ENCODE measurements at places on chromosomes 3 and 15.

DNA sequence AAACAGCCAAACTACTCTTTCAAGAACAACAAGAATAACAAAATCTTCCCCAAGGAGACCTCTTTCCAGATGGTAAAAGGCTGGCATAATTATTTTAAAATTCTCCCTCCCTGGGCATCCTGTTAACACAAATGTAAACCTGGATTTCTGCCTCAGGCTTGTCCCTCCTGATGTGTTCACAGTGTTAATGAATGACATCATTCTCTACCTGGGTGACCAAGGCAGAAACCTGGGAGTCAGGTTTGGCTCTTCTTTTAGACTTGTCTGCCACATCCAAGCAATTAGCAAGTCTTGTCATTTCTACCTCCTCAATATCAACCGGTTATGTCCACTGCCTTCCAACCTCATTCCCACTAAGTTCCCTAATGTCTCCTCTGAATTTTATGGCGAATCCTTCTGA, 368.7 kb upstream of the TBL1XR1 start:
- no peak for DNase-seq

DNA sequence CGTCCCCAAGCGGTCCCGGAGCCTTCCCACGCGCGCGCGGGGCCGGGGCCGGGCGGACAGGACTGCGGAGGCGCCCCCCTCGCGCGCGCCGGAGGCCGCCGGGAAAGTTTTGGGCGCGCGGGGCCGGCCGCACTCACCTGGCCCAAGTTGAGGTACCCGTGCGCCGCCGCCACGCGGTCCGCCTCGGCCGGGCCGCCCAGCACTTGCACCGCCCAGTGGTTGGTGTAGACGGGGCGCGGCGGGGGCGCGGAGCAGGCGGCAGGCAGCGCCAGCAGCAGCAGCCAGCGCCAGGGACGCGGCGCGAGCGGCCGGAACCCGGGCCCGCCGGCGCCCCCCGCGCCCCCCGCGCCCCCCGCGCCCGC, 289 bp downstream of the PCSK6 start:
- no peak for DNase-seq

DNA sequence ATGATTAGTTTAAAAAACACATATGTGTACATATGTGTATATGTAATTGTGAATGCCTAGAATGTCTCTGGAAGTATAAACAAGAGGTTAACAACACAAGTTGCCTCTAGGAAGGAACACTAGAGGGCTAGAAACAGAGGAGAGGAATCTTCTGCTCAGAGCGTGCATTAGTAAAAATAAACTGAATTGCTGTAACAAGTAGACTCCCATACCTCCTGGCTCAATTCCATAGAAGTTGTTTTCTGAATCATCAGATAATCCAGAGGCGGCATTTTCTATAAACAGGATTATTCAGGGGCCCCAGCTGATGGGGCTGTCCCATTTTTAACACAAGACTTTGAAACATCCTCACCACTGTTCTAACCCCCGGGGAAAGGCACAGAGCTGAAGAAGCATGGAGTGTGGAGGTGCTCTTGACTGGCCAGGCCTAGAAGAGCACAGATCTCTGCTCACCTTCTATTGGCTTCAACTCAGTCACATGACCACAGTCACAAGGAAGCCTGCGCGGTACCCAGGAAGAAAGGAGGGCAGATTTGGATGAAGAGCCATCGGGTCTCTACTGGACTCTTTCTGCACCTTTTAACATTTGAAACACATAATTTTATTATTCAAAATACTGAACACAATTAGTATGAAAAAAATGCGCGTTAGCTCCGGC, 145.7 kb downstream of the TLE3 start:
- DNase-seq: no peak

DNA sequence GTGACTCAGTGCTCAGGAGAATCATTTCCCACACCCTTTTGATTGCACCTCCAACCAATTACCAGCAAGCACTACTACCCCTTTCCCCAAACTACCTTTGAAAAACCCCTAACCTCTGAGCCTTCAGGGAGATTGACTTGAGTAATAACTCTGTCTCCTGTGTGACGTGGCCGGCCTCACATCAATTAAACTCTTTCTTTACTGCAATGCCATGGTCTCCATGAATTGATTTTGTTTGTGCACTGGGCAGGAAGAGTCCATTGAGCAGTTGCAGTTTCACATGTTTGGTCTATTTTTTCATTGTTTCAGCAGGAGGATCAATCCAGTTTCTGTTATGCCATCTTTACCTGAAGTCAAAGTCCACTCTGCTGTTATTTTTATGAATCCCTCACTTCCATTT, 32.4 kb downstream of the SCN11A start:
- DNase-seq: no peak

DNA sequence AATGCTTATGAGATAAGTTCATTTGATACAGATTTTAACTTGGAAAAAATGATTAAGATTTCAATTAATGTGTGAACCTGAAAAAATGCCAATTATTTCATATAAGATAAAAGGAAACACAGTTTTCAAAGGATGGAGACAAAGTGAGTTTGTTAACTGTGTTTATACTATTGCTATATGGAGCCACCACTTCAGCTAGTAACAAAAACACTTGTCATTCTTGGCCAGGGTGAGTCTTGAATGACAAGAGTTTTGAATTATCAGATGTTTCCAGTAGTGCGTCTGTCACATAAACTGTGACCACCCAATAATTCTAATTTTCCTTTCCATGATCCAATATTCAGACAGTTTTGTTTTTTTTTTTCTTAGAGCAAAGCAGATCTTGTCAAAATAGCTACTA, 78.0 kb upstream of the GADL1 start:
- DNase-seq: no peak

GRCh38 chr3:126109880-126110235, 25.9 kb upstream of the SLC41A3 start:
- no peak for DNase-seq

DNA sequence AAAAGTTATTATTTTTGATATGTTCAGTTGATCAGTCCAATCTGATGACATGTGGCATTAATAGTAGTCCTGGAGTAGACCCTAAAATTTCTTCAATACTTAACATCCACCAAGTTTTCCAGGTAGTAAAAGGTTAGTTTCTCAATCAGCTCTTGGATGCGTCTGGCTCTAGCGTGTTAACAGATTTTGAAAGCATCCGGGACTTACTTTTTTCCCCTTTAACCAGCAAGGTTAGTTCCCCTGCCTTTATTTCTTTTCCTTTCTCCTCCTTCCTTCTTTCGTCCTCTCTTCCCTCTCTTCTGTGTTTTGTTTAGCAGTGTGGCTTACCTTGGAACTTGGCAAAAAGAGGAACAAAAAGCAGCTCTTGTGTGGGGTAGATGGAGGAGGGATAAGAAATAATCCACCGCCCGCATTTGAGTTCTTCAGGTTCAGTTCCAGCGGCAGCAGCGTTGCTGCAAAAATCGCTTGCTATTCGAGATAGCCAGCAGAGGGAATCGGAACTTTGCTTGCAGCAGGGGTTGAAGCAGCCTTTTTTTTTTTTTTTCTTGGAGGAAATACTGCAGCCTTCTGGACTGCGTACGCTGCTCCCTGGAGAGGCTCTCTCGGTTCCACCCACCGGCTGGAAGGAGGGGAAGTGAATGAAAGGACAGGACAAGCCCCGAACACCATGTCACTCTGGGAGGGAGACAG, at the start of gene RBMS3:
Gene RBMS3 (plus strand): TSS at position 668 of the 690 bp plus-strand sequence.
- no peak for DNase-seq

DNA sequence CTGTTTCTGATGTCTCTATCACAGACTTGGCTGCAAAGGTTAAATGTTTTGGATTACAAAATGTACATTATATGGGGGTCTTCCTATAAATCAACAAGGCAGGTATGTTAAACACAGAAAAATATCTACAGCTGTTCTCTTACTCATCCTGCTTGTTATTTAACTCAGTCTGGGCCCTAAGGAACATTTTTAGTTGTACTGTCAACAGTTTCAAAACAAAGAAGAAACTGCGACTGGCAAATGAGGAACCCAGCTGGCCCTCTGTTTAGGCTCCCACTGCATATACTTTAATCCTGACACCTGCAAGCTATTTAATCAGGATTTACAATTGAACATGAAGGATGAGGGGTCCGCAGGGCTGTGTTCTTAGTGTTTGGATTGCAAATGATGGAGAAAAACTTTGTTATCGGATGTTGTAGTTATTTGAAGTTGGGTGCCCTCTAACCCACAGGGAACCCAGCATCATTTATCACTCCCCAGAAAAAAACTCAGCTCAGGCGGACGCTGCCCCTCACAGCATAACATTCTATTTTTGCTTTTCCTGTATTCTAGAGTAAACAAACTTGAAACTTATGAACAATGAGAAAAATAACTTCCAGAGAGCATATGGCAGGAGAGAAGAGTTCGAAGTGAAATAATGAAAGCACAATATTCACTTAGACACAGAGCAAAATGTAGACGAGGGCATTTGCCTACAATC, 91.2 kb downstream of the POLR2M start:
- DNase-seq: no peak

DNA sequence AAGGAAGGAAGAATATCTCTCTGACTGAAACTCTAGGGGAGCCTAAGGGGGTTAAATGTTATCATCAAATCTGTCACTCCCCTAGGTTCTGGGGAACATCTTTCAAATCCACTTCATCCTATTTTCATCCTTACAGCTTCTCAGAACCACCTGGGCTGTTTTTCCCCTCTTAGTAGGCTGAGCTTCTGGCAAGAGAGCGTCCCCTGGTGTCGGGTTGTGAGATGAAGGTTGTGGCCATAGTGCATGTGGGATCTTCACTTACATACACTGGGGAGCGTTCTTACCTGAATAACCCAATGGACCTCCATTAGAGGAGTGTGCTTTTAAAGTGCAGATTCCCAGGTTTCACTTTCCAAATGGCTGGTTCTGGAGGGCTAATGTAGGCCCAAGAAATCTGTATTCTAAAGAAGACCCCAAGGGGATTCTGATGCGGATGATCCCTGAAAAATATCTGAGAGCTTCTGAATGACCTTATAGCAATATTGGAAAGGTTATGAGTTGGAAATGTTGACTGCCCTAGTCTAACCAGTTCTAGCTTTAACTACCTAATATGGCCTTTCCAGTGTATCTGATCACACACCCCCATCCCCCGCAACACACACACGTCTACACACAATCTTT, 663.7 kb downstream of the AGBL1 start:
- peak; percentile 12 for DNase-seq

DNA sequence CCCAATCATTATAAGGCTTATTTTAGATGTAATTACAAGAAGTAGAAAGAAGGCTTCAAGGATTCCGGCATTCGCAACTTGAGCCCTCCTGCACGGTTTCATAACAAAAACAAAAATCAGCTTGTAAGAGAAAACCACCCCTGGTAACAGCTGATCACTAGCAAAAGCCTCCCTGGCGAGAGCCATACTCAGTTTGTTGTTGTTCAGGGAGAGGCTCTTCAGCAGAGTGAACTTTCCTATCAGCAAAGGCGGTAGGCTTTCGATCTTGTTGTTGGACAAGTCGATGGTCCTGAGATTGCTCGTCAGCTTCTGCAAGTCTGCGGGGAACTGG, 710 bp downstream of the LRRC57 start:
- peak; percentile 5 for DNase-seq

DNA sequence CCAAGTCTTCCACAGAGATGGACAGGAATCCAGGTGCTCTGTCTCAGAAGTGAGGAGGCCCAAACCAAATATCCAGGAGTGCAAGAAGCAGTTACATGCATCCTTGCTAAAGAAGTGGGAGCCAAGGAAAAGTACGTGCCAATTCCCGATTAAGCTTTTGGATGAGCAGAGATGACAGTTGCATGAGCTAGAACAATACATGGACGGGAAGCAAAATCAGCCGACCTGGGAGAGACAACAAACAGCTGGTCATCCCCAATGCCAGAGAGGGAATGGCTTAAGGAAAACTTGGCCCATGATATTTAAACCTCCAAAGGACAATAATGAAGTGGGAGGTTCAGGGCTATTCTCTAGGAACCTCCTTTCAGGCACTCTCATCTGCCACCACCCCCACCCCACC, 86.0 kb upstream of the ABHD17C start:
- DNase-seq: no peak

DNA sequence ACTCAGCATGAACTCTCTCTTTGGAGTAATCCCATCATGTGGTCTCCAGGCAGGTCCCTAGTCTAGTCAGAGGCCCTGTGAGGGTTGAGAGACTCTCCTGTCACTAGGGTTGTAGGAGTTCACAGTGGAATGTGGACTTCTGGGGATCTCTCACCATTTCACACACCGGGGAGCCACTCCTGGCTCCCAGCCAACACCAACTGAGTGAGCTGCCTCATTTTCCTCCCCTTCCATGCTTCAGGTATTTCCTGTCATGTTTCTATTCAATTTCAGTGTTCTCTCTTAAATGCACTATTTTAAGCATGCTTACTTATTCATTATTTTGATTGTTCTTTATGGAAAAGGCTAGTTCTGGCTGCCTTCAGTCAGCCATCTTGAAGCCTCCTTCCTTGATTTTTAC, 467.5 kb upstream of the ARL6 start:
- DNase-seq: no peak

GRCh38 chr3:16504692-16505091, 8.8 kb downstream of the RFTN1 start:
- DNase-seq: no peak

GRCh38 chr15:90143166-90143655, 40.9 kb upstream of the IDH2 start:
- DNase-seq: peak; percentile 50

GRCh38 chr15:73987250-73987649, 4.8 kb downstream of the STOML1 start:
- DNase-seq: no peak

DNA sequence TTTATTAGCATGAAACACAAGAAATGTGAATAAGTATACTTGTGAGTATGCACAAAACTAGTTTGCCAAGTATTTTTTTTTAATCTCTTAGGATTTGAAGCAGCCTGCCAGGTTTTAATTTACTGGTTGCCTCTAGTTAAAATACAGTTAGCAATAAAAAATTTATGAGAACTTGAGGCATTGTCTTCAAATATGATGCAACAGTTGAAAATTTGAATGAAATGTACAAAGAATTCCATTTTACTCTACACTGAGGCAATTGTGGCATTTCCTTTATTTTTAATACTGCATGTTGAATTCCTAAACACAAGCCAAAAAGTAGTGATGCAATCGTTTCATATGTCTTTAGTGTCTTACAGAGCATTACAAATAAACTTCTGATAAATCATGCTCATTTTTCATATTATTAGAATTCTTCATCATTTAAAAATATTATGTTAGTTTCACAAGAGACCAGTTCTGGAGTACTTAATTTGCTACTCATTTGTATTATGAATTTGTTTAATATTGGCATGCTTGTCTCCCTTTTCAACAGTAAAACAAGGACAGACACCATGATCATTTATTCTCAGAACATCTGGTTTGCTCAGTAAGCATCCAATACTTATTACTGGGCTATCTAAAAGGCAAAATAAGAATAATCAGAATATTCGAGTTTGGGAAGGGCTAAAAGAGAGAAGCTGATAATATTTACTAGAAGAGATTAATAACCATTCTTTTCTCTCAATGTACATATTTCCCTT, 124.8 kb upstream of the PTX3 start:
- DNase-seq: no peak

GRCh38 chr3:50658416-50658815, 16.3 kb upstream of the DOCK3 start:
- DNase-seq: no peak

All from Panc1 (cell line).